ENCODE measurements at places on chromosomes 3 and 15.

DNA sequence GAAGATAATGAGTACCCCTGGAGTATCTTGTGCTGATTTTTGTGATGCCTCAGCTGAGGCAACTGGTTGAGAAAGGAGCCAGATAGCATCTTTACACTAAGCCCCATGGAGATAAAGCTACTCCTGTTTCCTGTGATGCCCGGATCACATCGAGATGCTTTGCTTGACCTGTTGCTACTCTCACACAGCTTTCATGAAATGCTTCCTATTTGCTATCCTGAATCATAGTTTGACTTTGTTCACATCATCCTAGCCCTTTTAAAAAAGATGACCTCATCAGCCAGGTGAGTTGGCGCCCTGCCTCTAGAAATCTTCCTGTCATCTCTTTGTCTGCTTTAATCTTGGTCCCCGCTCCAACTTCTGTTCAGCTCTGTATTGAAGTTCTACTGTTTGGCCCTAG, 409.6 kb upstream of the TBL1XR1 start:
- DNase-seq, result no peak

DNA sequence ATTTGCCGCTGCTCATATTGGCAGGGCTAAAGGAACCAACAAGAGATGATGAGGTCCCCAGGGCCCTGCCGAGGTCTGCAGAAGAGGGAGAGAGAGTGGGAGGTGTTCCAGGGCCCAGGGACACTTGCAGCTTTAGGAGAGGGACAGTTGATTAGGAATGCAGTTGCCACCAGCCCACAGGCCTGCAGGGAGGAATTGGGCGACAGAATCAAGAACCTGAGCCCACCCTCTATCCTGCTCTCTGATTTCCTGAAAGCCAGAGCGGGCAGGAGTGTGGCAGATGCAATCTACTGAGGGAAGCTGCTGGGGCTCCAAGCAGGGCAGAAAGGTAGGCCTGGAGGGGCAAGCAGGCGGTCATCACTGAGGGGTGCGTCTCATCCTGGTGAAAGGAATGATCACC, 12.1 kb upstream of the PRR23E start:
- DNase-seq, result no peak

DNA sequence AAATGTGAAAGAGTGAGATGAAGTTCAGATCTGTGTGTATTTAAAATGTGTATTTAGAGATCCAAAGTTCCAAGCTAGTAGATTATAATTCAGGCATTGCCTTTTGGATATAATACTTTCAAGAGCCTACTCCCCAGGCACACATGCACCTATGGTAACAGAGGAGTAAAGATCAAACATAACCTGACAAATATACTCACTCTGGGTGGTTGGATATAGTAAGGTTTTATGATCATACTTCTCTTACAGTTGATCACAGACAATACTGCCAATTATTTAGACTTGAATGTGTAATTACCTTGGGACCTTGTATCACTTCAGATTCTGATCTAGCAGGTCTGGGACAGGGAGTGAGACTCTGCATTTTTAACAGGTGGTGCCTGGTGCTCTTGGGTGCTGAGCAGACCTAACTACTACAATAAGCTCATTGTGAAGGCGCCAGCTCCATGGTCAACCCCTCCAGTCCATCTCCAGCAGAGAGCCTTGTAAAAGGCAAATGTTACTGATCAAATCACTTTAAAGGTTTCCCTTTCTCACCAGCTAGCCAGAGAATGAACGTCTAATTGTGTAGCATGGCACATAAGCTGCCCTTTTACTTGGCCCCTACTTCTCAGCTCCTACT, 55.5 kb downstream of the NBEAL2 start:
- DNase-seq, result no peak

GRCh38 chr15:77002436-77002835, 7.5 kb downstream of the PSTPIP1 start:
- no peak for DNase-seq

DNA sequence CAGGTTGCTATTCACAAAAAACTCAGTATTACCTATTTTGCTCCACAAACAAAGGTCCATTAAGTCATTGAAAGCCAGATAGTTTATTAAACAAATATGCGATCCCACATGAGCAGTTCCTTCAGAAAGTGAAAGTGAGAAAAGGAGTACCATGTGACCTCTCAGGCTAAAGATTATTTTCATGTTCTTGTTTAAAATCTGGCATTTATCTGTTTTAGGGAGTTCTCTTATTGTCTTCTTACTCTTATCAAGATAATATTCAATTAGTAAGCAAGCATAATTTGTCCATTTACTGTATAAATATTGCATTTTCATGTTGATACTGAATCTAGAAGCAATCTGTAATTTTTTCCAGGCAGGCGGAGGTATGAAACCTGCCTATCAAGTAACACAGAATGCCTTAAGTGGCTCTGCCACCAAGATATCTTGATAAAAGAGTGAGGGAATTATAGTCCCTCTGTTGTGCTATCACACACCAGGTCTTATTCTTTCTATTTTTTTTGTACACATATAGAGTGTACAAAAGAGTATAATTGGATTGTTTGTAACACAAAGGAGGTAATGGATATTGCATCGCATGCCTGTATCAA, 20.1 kb upstream of the PLSCR5 start:
- no peak for DNase-seq

GRCh38 chr3:24086617-24087404, 141.7 kb downstream of the NR1D2 start:
- DNase-seq, result no peak

- DNase-seq, result no peak
Measured at GRCh38 chr3:184016811-184017671, 643 bp downstream of the ABCC5 start.

- no peak for DNase-seq
Measured at GRCh38 chr3:106819440-106819839, 557.8 kb upstream of the CCDC54 start.

- DNase-seq, result no peak
Measured at GRCh38 chr3:150429767-150430671, 21.9 kb downstream of the TSC22D2 start.

DNA sequence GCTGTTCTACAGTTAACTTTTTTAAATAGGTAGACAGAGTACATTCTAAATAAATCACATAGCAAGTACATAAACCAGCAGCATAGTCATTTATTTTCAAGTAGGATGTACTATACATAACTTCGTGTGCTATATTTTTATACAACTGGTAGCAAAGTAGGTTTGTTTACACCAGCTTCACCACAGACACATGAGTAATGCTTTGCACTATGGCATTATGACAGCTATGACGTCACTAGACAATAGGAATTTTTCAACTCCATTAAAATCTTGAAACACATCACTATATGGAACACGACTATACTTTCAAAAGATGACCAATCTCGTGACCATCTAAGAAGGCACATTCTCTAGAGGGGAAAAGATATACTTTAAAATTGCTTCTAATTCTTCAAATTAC, 3.5 kb downstream of the TEX55 start:
- peak; percentile 31 for DNase-seq

DNA sequence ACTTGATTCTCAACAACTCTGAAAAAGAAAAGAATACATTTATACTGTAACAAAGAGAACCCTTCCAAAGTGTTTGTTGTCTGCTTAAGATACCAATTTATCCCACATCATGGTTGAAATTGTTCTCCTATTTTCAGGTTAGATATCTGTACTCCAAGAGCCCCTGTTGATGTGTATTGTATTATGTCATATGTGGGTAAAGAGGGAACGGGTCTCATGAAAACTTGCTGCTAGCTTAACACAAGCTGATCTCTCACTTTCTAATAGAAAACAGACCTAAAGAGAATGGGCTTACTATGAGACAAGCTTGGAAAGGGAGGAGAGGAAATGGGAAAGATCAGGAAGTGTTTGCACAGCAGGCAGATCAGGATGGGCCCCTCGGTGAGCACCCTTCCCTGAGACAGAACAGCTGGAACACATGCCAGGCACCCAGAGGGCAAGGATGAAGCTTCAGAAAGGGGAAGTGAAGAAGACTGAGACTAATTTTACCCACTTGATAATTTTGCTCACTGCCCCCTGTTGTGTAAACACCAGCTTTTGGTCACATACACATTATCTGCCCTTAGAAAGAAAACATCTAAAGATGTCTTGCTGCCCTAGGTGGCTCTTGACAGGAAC, 747.9 kb upstream of the CCDC54 start:
- no peak for DNase-seq

DNA sequence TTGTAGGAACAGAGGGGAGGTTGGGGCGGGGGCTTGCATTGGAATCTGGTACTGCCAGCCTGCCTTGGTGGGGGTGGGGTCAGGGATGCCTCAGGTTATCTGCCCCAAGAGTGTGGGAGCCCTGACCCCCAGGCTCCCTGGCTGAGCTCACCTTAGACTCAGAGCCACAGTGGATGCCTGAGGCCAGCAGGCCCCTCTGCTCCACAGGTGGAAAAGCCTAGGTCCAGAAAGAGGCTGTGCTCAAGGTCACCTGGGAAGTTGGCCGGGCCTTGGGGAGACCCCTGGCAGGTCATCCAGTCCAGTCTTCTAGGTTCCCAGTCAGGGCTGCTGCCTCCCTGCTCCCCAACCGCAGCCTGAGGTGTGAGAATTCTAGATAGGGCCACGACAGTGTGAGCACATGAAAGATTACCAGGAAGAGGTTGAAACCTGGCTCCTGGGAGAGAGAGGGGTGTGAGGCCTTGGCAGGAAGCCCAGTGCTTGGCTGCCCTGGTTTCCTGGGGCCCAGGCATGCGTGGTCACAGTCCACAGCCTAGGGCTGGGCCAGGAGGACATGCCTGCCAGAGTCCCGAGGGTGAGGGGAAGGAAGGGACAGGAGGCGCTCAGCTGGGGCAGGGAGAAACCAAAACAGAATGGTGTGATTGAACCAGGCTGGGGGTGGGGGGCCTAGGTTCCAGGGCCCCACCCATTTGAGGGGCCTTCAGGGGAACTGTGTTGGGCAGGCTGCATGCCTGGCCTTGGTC, 4.9 kb downstream of the HDAC11 start:
- DNase-seq, result peak; percentile 64

DNA sequence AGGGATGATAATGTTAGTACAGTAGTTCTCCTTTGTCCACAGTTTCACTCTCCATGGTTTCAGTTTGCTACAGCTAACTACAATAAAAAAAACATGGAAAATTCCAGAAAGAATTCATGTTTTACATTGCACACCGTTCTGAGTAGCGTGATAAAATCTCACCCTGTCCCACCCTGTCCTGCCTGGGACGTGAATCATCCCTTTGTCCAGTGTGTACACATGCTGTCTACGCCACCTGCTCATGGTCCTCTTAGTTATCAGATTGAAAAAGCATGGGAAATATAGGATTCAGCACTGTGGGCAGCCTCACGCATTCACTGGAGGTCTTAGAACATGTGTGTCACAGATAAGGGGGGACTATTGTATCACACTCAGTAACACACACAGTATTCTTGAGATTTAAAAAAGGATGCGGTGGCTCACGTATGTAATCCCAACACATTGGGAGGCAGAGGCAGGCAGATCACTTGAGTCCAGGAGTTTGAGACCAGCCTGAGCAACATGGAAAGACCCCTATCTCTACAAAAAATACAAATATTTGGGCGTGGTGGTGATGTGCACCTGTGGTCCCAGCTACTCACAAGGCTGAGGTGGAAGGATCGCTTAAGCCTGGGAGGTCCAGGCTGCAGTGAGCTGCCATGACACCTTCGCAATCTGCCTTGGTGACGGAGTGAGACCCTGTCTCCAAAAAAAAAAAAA, 8.7 kb upstream of the FLNB start:
- no peak for DNase-seq

GRCh38 chr3:66778777-66779176, 219.3 kb upstream of the KBTBD8 start:
- DNase-seq, result no peak

DNA sequence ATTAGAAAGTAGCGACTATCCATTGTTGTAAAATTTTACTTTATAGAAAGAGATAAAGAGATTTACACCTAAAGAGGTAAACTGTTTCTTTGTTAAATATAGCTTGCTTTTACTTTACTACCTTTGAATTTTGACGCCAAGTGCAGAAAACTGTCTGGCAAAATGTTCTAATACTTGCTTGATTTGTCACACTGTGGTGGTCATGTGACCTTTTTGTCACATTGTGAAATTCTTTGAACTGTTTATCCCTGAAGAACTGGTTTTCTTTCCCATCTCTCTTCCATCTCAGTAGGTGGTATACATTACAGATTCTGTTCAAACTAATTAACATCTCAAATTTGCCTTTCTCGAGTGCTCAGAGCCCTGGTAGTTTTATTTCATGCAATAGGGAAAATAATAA, 327.4 kb downstream of the NAALADL2 start:
- DNase-seq, result no peak

DNA sequence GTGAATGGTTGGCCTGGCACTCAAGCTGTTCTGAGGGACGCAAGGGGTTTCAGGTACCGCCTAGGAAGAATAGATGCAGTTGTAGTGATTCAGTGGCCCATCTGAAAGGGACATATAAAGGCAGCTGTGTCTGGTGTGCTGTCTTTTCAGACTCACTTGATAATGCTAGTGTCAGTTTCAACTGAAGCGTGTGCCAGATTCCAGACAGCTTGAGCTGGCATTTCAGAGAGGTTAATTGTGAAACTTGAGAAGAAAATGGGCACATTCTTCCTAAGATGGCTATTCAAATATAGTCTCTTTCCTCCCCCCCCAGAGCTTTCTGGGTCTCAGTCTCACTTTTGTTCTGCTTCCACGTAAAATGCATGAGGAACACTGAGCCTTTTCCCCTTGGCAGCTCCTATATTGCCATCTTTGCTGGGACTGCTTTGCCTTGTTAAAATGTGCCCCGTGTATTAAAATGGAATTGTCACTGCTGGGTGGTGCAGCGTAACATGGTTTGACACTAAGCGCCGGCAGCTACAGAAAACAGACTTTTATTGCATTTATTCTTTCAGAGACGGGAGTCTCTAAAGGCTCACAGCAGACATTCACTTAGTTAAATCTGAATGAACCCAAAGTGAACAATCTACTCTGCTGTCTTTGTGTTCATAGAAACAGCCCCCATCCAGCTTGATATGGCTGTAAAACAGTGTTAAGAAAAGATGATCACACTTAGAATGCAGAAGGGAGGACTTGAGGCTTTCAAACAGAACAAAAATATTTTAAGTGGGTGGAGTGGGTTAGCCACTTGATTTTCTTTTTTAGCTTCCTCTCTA, 478.7 kb downstream of the RBMS3 start:
- no peak for DNase-seq

DNA sequence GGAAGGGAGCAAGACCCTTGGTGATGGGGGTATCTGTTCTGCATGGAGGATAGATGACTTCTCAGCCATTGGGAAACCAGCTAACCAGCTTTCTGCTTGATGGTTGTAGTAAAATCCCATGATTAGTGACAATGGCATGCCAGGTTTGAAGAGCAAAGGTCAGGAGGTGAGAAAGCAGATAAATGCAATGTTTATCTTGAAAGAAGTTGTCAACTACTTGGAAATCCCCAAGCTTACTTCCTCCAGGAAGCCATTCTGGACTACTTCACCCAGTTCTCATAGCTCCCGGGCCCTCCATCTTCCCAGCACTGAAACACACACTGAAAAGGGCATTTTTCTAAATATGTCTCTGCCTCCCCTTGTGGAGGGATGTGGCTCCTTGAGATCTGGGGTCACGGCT, 51.3 kb downstream of the SMAD3 start:
- no peak for DNase-seq
